ENCODE measurements at places on chromosomes 2 and 18. TPM values are rescaled to one million over a fixed set of nuclear protein-coding genes. Genes with fewer than 3 reads are reported as not detected.
A peak's percentile ranks its signal among the peaks of the same experiment; 100 is the strongest.

The PID1 gene
- 33.4 TPM for total RNA-seq

The UBXN4 gene
- 102 TPM for total RNA-seq

The ZBTB7C gene
- 15.7 TPM for total RNA-seq

The SMC6 gene
- 28.1 TPM for total RNA-seq

The DNAH7 gene
- 16.3 TPM for total RNA-seq

The ARHGAP28 gene
- total RNA-seq = 42.6 TPM

The EGR4 gene
- not detected for total RNA-seq

The TBR1 gene
- 1.3 TPM for total RNA-seq

The TCF4 gene
- total RNA-seq = 181 TPM

The TMEM163 gene
- total RNA-seq = 13.7 TPM

The LAMA1 gene
- total RNA-seq = 31.6 TPM

GRCh38 chr18:9563331-9563730 lies 51.0 kb downstream of the PPP4R1 start:
- no peak overlapping the region for H3K4me3 ChIP-seq
- no peaks in the 10 kb centered on the region for H3K27me3 ChIP-seq

- no peak overlapping the region for H3K4me3 ChIP-seq
- H3K27ac ChIP-seq = no peak overlapping the region
- no peaks in the 10 kb centered on the region for H3K4me1 ChIP-seq
- no peaks in the 10 kb centered on the region for H3K36me3 ChIP-seq
- no peak for DNase-seq
- no peaks in the 10 kb centered on the region for H3K27me3 ChIP-seq
Measured at GRCh38 chr2:23121968-23122648, 262.9 kb upstream of the KLHL29 start.

DNA sequence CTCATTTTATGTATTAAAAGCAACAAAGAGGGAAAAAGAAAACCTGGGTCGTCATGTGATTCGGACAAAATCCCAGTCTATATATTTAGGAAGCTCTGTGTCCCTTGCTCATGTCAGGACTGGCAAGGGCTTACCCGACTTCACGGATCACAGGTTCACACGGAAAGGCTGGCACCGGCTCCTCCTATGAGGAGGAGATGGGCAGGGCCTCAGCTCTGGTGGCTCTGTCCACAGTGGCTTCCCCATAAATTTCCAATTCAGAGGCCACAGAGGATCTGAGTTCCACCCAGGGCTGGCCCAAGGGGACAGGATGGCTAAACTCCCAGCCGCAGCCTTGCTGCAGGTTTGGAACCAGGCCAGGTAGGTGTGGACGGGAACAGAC lies 186.8 kb downstream of the BCL2 start:
- no peaks in the 10 kb centered on the region for H3K27me3 ChIP-seq
- no peak overlapping the region for H3K27ac ChIP-seq
- H3K36me3 ChIP-seq = no peaks in the 10 kb centered on the region
- H3K4me3 ChIP-seq = no peak overlapping the region

DNA sequence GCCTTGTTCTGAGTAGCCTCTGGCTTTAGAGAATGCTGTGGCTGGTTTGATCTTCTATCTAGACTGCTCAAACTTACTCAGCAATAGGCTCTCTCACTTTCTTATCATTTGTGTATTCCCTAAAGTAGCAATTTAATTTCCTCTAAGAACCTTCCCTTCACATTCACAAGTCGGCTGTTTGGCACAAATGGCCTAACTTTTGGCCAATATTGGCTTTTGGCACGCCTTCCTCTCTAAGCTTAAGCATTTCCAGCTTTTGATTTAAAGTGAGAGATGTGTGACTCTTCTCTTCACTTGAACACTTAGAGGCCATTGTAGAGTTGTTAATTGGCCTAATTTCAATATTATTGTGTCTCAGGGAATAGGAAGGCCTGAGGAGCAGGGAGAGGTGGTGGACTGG lies 219.5 kb upstream of the PXDN start:
- H3K4me1 ChIP-seq = peaks cover 32% of the 10 kb centered on the region
- H3K4me3 ChIP-seq = no peak overlapping the region
- H3K27ac ChIP-seq = no peak overlapping the region
- DNase-seq = no peak
- no peaks in the 10 kb centered on the region for H3K27me3 ChIP-seq

- no peak overlapping the region for H3K4me3 ChIP-seq
- H3K4me1 ChIP-seq = no peaks in the 10 kb centered on the region
- peak; percentile 38 for DNase-seq
- H3K27ac ChIP-seq = no peak overlapping the region
Measured at GRCh38 chr18:60188958-60189357, 183.6 kb downstream of the MC4R start.

DNA sequence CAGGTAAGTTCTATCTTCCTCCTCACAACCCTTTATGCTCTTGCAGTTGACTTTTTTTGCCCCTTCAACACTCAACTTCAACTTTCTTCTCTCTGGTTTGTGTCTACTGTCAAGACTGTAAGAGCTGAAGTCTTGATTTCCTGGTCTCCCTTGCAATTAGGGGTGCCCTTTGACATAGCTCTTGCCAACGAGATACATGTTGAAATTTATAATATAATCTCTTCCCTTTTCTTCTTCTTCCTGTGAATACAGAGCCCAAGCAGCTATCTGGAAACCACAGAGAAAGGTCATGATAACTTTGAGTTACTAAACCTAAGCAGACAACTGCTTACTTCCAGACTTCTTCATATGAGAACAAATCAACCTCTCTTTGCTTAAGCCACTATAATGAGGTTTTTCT lies 163.5 kb downstream of the MC4R start:
- no peaks in the 10 kb centered on the region for H3K4me1 ChIP-seq
- H3K27ac ChIP-seq = no peak overlapping the region
- DNase-seq = no peak
- H3K4me3 ChIP-seq = no peak overlapping the region
- no peaks in the 10 kb centered on the region for H3K36me3 ChIP-seq

DNA sequence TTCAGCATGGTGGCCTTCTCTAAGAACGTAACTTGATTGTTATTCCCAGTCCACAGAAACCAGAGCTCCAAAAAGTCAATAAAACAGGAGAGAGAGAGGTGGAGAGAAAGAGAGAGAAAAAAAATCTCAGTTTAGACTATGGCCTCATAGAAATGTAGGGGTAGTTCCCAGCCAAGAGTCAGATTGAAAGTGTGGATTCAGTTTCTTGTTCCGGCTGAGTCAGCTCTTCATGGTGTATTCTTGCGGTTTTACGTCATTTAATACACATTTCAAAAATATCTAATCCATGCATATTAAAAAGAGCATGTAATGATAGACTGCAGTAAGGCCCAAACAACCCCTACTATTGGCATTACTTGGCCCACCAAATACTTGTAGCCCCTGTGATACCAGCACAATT lies 303.9 kb downstream of the ETAA1 start:
- no peak overlapping the region for H3K27ac ChIP-seq
- H3K36me3 ChIP-seq = no peaks in the 10 kb centered on the region
- H3K27me3 ChIP-seq = no peaks in the 10 kb centered on the region
- no peaks in the 10 kb centered on the region for H3K4me1 ChIP-seq

DNA sequence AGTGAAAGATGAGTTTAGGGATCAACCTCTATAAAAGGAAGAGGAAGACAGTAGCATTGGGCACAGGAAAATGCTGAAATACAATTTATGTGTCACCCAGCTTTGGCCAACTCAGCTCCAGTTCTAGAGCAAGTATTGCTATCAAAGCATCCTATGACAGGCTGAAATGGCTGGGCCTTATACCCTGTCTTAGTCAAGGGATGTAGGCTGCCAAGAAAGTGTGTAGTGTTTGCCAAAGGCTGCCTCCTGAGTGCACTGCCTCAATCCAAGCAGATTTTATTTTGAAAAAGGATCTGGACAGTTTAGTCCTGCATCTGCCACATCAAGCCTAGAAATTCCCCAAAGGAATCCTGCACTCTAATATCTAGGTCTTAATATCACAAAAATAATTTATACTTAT lies 359.9 kb upstream of the ZC3H15 start:
- no peak overlapping the region for H3K27ac ChIP-seq
- DNase-seq = no peak
- no peak overlapping the region for H3K4me3 ChIP-seq
- H3K4me1 ChIP-seq = no peaks in the 10 kb centered on the region
- no peaks in the 10 kb centered on the region for H3K27me3 ChIP-seq

DNA sequence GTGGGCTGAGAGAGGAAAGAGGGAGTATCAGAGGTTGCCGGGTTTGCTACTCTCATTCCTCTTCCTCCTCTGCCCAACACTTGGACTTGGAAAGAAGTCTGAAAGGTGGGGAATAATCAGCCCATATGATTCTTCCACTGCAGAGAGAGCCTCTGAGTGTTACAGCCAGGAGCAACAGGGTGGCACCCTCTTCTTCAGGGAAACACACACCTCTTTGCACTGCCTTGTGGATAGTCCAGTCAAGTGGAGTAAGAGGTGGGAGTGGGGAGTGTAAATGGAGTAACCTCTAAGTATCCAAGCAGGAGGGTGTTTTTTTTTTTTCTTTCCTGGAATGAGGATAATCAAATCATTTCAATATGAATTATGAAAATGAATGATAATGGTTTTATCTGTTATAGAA lies 9.0 kb upstream of the SERPINB8 start:
- DNase-seq = no peak
- no peaks in the 10 kb centered on the region for H3K4me1 ChIP-seq
- no peak overlapping the region for H3K4me3 ChIP-seq
- no peaks in the 10 kb centered on the region for H3K27me3 ChIP-seq
- no peak overlapping the region for H3K27ac ChIP-seq
- no peaks in the 10 kb centered on the region for H3K36me3 ChIP-seq

DNA sequence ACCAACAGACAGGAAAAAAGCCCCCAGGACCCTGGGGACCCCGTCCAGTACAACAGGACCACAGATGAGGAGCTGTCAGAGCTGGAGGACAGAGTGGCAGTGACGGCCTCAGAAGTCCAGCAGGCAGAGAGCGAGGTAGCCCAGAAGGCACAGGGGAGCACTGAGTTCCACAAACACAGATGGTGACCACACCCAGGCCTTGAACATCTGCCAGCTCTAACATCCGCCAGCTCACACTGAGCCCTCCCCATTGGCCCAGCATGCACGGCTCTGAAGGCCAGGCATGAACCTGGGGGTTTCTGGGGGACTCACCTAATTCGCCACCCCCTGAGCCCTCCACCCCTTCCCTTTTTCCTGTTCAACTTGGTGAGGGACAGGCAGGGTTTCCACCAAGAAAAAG lies 25.6 kb upstream of the PRLH start:
- H3K27ac ChIP-seq = no peak overlapping the region
- no peak overlapping the region for H3K4me3 ChIP-seq
- DNase-seq = no peak
- H3K27me3 ChIP-seq = no peaks in the 10 kb centered on the region

GRCh38 chr2:46990231-46990588 lies 74.6 kb upstream of the MCFD2 start:
- peak overlapping the region; percentile 10 for H3K27ac ChIP-seq
- peaks cover 37% of the 10 kb centered on the region for H3K36me3 ChIP-seq
- DNase-seq = no peak
- H3K27me3 ChIP-seq = no peaks in the 10 kb centered on the region
- H3K4me1 ChIP-seq = peaks cover 47% of the 10 kb centered on the region

DNA sequence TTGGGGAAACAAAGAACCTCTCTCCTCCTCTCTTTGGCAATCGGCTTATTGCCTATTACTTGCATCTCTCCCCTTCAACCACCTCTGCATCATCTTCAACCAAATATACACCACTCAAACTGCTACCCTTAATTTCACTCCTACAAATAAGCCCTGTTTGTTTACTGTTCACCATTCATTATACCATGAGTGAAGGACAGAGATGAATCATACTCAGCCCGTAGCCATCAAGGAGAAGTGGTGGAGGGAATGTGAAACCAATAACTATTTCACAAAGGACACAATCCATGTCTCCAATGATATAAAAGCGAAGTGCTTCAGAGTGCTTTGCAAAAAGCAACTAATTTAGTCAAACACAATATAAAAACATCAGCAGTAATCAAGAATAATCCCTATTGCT lies 76.8 kb downstream of the CACNB4 start:
- no peak overlapping the region for H3K4me3 ChIP-seq
- H3K36me3 ChIP-seq = no peaks in the 10 kb centered on the region
- H3K4me1 ChIP-seq = no peaks in the 10 kb centered on the region
- no peaks in the 10 kb centered on the region for H3K27me3 ChIP-seq
- no peak overlapping the region for H3K27ac ChIP-seq

DNA sequence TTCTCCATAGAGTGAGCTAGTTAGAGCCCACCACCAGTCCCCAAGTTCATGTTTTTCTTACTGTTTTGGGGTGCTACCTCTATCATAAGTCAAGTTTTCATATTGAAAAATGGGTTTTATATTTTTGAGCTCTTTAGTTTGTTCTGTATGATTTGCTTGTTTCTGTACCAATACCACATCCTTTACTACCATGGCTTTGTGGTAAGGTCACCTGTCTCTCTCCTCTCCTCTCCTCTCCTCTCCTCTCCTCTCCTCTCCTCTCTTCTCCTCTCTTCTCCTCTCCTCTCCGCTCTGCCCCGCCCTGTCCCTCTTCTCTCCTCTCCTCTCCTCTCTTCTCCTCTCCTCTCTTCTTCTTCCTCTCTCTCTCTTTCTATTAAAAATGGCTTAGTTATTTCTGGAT lies 22.1 kb upstream of the LBH start:
- DNase-seq = no peak
- no peak overlapping the region for H3K4me3 ChIP-seq
- no peak overlapping the region for H3K27ac ChIP-seq

- no peak overlapping the region for H3K4me3 ChIP-seq
- no peak overlapping the region for H3K27ac ChIP-seq
- H3K4me1 ChIP-seq = no peaks in the 10 kb centered on the region
- no peaks in the 10 kb centered on the region for H3K27me3 ChIP-seq
- H3K36me3 ChIP-seq = no peaks in the 10 kb centered on the region
Measured at GRCh38 chr18:50578030-50578429, 18.1 kb downstream of the MAPK4 start.

DNA sequence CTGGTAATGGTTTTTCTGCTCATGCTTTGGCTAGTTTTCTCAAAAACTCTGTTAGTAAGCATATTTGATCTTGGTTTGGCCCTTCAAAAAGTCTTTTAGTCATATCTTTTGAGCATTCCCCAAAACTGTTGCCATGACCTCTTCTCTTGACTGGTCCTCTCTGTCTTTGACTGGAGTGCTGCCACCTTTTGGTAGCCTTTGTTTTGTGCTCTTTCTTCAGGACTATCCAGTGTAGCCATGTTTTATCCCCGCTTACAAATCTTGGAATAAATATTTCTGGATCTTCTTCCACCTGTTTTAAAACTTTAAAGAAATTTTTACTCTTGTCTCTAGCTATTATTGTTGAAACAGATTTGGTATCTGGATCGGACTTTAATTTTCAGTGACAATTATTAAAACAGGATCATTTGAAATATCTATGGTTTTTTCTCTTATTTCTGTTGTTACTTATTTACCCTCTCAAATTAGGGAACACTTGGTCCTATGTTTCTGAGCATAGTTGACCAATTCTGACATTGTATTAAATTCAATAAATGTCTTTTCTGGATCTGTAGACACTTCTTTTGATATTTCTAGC lies 965 bp upstream of the ELOA2 start:
- peaks cover 8% of the 10 kb centered on the region for H3K36me3 ChIP-seq
- no peak overlapping the region for H3K4me3 ChIP-seq

DNA sequence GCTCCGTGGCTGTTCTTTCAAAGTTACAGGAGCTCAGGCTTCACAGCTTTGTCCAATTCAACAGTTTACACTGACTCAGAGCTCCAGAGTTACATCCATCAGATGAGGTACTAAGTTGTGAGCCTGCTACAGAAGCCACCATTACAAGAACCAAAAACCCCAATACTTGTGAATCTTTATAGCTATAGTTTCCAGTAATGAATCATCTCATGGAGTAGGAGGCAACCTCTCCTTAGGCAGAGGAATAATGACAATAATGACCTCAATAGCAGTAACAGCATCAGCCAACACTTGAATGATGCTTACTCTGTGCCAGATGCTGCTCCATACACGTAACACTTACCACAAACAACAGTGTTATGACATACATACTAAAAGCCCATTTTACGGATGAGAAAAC lies 3.6 kb downstream of the ZC3H8 start:
- no peak overlapping the region for H3K27ac ChIP-seq
- H3K36me3 ChIP-seq = peaks cover 17% of the 10 kb centered on the region
- H3K27me3 ChIP-seq = no peaks in the 10 kb centered on the region
- peaks cover 5% of the 10 kb centered on the region for H3K4me1 ChIP-seq
